ENCODE measurements at places on chromosomes 7 and 10.

GRCh38 chr10:123135415-123136141 lies at the start of gene HMX3:
HMX3 (plus strand) TSS chr10:123135970; CDS start chr10:123136051, 81 bp downstream.
- DNase-seq = no peak

DNA sequence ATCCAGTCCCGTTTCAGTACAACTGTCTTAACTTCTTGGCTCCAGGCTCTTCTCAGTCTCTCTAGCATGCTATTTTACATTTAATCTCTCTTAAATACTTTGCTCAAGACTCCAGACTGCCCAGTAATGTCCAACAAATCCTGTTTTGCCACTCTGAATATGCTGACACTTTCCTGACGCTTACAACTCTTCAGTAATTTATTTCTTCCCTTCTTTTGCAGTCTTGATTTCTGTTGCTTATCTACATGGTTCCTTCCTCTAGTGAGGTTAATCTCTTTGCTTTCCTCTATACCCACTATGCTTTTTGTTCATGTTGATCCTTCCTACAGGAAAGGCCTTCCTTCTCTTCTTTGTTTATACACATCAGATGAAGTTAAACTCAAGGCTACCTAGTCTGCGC lies 23.7 kb downstream of the UMAD1 start:
- DNase-seq = no peak

GRCh38 chr7:133601617-133602016 lies 348.7 kb downstream of the EXOC4 start:
- DNase-seq = no peak

GRCh38 chr10:4651404-4652037 lies 174.5 kb upstream of the AKR1E2 start:
- no peak for DNase-seq

Data from HFFc6 (cell line).